ENCODE measurements at places on chromosomes 1 and 21. TPM values are rescaled to one million over a fixed set of nuclear protein-coding genes. Genes with fewer than 3 reads are reported as not detected.

Gene TMIGD3
- total RNA-seq = 1.9 TPM

Gene NR1I3
- total RNA-seq = not detected

Gene C4BPA
- not detected for total RNA-seq

Gene KCNK1
- 1.7 TPM for total RNA-seq

Gene LCE1A
- not detected for total RNA-seq

Gene HENMT1
- total RNA-seq = 4.9 TPM

Gene OR2T35
- total RNA-seq = not detected

Measured in subcutaneous adipose tissue (tissue), 4 donors.